ENCODE measurements at places on chromosomes 1 and 21.

GRCh38 chr1:180639871-180640270 lies 8.0 kb downstream of the XPR1 start:
- DNase-seq: no peak

DNA sequence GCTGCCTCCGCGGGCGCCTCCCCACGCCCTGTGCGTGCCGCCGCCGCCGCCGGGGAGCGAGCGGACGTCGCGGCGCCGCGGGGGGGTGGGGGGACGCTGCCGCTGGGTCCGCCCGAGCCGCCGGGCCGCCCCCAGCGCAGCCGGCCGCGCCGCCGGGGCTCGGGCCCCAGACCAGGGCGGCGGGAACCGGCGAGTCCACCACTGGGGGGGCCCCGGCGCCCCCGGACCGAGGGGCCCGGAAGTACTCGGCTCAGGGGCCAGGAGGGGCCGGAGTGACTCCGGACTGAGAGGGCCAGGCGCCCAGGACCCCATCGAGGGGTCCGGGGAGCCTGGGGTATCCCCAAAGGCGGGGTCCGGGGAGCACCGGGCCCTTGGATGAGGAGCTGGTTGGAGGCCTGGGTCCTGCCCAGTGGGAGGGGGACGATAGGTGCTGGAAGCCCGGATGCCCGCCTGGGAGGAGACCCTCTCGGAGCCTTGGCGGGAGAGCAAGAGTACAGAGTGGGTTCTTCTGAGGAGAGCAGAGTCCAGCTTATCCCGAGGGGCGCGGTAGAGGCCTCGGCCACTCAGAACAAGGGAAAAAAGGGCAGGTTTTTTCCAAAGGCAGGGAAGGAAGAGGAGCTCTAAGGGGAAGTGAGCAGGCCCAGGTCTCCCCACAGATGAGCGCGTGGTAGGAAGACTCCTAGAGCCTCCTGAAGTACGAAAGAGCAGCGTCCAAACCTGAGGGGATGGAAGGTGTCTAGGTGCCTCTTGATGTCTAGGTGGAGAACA lies 556 bp downstream of the GMEB1 start:
- DNase-seq: peak; percentile 58

- DNase-seq: no peak
Observed at GRCh38 chr1:46466477-46467182, 23.0 kb upstream of the DMBX1 start.

- DNase-seq: no peak
Observed at GRCh38 chr21:41831453-41831831, 47.7 kb downstream of the PRDM15 start.

- no peak for DNase-seq
Observed at GRCh38 chr1:151668090-151668489, 48.5 kb downstream of the CELF3 start.

- no peak for DNase-seq
Observed at GRCh38 chr1:215794156-215794555, 227.1 kb downstream of the KCTD3 start.

- DNase-seq: no peak
Observed at GRCh38 chr21:43834146-43834905, 30.7 kb upstream of the AGPAT3 start.

GRCh38 chr1:206935491-206936067 lies 10.7 kb downstream of the PIGR start:
- DNase-seq: peak; percentile 42

- no peak for DNase-seq
Observed at GRCh38 chr1:44072204-44072603, 40.9 kb upstream of the SLC6A9 start.

GRCh38 chr1:162072740-162073139 lies 3.2 kb downstream of the NOS1AP start:
- DNase-seq: no peak

DNA sequence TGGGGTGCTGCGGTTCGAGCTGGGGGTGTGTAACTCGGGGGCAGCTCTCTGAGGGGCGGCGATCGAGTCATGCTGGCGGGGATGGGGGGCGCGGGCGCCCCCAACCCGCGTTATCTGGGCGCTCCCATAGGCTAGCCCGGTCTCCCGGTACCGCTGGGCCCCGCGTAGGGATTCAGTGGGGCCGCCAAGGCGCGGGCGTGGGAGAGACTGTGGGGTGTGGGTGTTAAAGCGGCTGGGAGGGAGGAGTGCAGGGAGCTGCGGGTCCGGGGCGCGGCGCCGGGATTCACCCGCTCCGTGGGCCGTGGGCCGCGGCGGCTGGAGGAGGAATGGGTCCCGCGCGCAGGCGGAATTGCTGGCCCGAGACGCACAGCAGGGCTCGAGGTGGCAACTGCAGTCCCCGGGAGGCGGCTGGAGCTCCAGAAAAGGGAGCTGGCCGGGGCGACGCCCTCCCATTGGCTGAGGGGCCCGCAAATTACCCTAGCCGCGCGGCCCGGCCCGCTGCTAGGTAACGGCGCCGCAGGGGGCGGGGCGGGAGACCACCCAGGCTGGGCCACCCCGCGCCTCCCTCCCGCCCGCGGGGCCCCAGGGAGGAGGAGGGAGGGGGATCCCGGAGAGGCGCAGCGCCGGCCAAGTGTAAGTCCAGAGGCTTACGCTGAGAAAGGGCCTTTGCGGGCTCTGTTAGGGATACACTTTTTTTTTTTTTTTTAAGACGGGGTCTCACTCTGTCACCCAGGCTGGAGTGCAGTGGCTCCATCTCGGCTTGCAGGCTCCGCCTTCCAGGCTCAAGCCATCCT lies at the start of gene PTCH2:
Gene PTCH2, minus strand, starts transcription at position 392 of the 794 bp plus-strand sequence. Its CDS starts 321 bp downstream, at position 71.
- no peak for DNase-seq

DNA sequence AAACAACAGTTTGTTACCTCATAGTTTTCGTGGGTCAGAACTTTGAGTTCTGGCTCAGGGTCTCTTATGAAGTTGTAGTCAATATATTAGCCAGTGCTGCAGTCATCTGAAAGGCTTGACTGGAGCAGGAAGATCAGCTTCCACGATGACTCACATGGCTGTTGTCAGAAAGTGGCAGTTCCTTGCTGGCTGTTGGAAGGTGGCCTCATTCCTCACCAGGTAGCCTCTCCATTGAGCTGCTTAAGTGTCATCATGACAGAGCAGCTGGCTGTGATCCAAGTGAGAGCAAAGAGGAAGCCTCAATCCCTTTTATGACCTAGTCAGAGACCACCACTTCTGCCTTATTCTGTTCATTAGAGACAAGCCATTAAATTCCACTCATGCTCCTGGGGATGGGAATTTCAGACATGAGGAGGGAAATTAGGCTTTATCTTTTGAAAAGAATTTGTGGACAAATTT lies 5.6 kb downstream of the OSBPL9 start:
- DNase-seq: no peak

- no peak for DNase-seq
Observed at GRCh38 chr21:41428311-41428710, 2.3 kb downstream of the MX1 start.

GRCh38 chr1:153610334-153610733 lies 2.6 kb downstream of the S100A16 start:
- no peak for DNase-seq

DNA sequence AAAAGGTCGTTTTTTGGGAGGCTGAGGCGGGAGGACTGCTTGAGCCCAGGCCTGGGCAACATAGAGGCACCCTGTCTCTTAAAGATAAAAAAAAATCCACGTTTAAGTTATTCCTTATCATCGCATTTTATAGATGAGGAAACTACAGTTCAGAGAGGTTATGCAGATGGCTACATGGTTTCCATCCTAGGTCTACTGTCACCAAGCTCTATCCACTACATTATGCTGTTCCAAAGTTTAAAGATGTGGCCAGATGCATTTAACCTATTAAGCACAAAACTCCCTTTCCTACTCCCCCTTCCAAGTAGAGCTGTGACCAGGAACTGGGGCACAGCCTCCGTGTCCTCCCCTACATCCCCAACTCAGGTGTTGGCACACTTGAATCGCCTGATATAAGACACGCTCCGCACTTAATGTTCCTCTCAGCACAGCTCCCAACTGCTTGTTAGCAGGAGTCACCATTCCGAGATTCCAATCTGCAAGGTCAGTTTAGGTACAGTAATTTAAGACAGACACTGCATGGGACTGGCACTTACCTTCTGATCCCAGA lies 1.3 kb downstream of the TAF5L start:
- DNase-seq: no peak

GRCh38 chr1:215507119-215507518 lies 60.0 kb upstream of the KCTD3 start:
- DNase-seq: no peak

GRCh38 chr21:45012662-45013259 lies 61.6 kb upstream of the ADARB1 start:
- no peak for DNase-seq

GRCh38 chr1:150080784-150081183 lies 13.2 kb downstream of the VPS45 start:
- DNase-seq: no peak

- DNase-seq: no peak
Observed at GRCh38 chr1:117759535-117759934, 153.7 kb downstream of the TENT5C start.

Measured in activated CD4-positive, alpha-beta T cell treated with anti-CD3 and anti-CD28 coated beads for 24 hours (primary cell).